Tongue (tissue), 3 donors: ENCODE measurements at places on chromosomes 11 and 22. TPM values are rescaled to one million over a fixed set of nuclear protein-coding genes. Genes with fewer than 3 reads are reported as not detected.
A peak's percentile ranks its signal among the peaks of the same experiment; 100 is the strongest.

DNA sequence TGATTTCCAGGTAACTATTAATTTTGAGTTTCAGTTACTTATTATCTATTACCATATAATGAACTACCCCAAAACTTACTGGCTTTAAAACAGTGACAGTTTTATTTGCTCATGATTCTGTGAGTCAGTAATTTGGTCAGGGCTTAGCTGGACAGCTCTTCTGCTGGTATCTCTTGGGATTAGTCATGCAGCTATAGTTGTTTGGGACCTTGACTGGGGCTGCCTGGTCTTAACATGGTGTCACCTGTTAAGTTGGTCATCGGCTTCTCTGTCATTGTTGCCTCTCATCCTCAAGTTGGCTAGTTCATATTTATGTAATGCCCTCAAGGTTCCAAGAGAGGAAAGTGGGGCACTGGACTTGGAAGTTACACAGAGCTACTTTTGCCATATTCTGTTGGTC is 177.5 kb downstream of the TMEM135 start:
- no peak for DNase-seq

- peak; percentile 82 for DNase-seq
Observed at GRCh38 chr22:22380098-22381030, 128.2 kb downstream of the ZNF280B start.

DNA sequence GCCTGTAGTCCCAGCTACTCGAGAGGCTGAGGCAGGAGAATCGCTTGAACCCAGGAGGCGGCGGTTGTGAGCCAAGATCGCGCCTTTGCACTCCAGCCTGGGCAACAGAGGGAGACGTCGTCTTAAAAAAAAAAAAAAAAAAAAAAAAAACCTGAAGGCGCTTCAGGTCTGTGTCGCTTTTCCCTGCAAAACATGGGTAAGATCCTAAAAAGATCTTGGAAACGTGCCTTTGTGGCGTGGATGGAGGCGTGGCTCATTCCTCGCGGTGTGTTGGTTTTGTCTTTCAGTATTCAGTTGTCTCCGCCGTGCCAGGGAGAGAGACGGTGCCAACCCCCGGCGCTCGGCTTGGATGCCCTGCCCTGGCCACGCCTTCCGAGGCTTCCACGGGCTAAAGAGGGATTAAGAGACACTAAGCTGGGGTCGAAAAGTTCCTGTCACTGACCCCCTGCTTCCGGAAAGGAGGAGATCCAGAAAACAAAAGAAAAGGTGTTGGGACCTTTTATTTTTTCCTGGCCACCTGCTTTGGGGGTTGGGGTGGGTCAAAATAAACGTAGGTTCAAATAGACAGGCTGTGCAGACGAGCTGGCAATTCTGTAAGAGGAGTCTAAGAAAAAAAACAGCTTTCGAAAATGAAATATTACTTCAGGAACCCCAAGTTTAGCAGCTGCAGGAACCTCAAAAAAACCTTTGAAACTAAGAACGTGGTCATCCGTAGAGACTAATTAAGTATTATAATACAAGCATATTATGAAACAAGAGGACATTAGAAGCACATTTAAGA is 1.1 kb upstream of the SLC35F2 start:
- DNase-seq = peak; percentile 38

DNA sequence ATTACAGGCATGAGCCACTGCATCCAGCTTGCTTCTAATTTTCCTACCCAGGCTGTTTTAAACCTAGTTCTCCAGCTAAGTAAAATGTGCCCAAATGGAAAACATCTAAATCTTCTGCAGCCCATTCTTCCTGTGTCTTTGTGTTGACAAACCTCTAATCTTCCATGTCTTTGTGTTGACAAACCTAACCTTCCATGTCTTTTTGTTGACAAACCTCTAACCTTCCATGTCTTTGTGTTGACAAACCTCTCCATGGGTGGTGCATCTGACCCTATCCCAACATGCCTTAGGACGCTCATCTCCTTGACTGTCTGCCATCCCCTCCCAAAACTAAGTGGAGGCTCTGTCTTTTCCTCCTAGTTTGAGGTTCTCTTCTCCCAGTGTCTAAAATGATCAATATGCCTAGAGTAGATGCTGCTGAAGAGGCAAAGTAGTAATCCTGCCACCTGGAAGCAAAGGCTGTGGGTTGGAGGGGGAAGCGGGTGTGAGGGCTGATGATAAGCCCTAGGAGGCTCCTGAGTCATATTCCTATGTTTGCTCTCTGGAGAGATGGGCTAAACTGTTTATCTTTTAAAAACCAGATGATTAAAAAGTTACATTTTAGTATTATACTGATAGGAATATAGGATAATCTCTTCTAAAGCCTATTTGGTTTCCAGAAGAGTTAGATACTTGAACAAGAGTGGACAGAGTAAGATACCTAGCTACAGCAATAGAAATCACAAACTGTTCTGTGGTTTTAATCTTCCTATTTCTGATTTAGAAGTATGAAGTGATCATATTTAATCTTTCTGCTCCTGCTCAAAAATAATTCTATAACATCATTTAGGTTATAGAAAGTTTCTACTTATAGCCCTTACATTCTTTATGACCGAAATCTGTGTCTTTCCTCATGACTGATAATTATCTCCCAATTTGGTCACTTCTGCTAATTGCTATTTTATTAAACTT is 7.9 kb downstream of the FEN1 start:
- no peak for DNase-seq

DNA sequence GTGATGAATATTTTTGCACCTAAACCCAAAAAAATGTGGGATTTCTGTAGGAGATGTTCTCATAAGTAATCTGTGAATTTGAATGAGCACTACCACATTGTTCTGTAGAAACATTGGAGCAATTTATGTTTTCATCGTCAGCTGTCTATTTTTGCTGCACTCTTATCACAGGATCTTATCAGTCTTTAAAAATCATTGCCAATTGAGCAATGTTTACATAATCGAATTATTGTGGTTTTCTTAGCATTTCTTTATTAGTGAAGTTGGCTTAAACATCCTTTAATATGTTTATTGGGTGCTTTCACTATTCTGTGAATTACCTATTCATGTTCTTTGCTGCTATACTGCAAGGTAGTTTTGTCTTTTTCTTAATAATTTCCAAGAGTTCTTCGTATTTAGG is 37.8 kb downstream of the C11orf96 start:
- DNase-seq = no peak

- DNase-seq = no peak
Observed at GRCh38 chr11:134667175-134667500, 255.1 kb upstream of the B3GAT1 start.

DNA sequence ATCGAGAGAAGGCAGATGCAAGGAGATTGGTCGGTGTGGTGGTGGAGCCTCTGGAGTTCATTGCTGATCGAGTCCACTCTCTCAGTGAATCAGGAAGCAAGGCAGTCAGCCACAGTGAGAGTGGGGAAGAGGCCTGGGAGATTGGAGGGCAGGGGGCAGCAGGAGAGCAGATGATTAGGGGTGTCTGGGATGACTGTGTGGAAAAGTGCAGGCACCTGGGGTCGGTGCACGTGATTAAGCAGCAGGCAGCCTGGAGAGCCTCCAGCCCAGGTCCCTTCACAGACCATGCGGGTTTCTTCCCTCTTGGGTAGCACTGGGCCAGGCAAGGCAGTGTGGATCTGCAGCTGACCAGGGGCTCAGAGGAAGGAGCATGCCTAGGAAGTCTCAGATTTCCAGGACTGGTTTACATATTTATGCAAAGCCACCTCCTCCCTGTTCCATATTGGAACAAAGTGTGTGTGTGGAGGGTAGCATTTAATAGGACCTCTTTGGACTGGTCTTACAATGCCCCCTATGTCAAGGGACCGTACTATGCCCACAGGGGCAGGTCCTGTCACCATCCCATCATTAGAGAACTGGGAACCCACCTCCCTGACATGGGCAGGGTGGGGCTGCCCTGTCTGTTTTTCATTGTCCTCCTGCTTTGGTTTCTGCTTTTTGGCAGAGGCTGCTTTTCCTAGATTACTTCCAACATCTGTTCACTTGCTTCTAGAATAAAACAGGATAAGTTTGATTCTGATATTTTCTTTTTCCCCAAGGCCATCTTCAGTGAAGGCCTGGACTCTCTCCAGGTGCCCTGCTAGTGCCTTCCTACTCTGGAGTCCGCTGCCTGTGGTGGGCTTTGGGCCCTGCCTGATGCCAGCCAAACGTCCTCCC is 14.0 kb upstream of the GDPD5 start:
- DNase-seq = peak; percentile 55

GRCh38 chr11:59754494-59754858 is 700 bp upstream of the STX3 start:
- peak; percentile 15 for DNase-seq

DNA sequence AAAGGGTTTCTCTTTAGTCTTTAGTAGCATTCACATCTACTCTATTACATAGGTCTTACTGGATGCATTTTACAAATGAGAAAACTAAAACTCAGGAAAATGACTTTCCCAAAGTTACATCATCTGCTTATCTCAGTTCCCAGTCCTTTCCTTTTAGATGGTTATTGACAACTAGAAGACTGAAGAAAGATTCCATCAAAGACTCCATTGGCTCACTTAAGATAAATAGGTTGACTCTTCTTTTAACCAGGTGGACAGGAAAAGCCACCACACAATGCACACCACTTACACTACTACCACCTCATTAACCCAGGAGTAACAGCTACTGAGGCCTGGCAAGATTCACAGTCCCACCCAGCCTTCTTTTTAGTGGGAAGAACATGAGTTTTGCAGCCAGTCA is 123.6 kb downstream of the TRIM44 start:
- no peak for DNase-seq

- peak; percentile 56 for DNase-seq
Observed at GRCh38 chr22:29478326-29479276, 1.4 kb upstream of the NEFH start.

GRCh38 chr11:125114518-125114917 is 3.1 kb upstream of the TMEM218 start:
- DNase-seq = no peak

DNA sequence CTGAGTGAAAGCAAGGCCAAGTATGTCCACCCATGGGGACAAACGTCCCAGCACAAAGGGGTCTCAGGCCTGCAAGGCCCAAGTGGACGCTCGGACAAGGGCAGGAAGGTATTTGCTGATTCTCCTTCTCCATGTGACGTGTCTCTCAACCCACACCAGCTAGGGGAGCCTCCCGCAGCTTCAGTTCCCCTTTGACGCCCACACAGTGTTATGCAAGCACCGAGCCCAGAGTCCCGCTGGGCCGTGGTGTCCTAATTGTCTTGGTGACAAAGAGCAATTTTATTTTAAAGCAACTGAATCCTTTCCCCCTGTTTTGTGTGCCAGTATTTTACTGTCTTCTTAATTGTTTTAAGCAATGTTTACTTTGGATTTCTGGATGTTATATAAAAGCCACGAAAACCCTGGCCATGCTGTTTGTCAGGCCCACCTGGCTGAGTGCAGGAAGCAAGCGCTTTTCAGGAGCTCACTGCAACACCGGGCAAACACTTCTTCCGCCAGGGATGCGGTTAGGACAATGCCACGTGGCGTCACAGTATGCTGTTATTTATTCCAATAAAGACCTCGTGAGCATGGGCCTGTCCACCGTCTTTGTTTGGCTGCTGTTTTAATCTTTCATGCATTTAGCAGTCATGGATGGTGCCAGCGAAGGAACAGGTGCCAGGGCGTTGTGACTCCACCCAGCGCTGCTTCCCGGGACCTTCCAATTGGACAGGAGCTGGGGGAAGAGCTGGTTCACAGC is 8.2 kb upstream of the PARVG start:
- peak; percentile 56 for DNase-seq

PKNOX2 gene
- 12.3 TPM for total RNA-seq

GAL3ST1 gene
- total RNA-seq = 5.3 TPM

MS4A6E gene
- total RNA-seq = not detected

PDHX gene
- total RNA-seq = 35.5 TPM
